ENCODE measurements at places on chromosomes 1 and 21. TPM values are rescaled to one million over a fixed set of nuclear protein-coding genes. Genes with fewer than 3 reads are reported as not detected.

LPAR3 gene
- total RNA-seq = not detected

OR14A16 gene
- total RNA-seq = not detected

C8A gene
- not detected for total RNA-seq

OLFML3 gene
- total RNA-seq = 0.11 TPM

LCE3E gene
- not detected for total RNA-seq

GJA4 gene
- total RNA-seq = not detected

RGS16 gene
- total RNA-seq = 50.2 TPM

SPRR2E gene
- total RNA-seq = not detected

GJB5 gene
- total RNA-seq = not detected

TCHH gene
- 0.02 TPM for total RNA-seq

OR2AK2 gene
- not detected for total RNA-seq

BSND gene
- not detected for total RNA-seq

IPP gene
- 15.6 TPM for total RNA-seq

KLHDC7A gene
- not detected for total RNA-seq

RGS1 gene
- 4.2 TPM for total RNA-seq

BEST4 gene
- 0.91 TPM for total RNA-seq

WNT2B gene
- 0.16 TPM for total RNA-seq

RIMS3 gene
- total RNA-seq = 2.9 TPM

DYNLT5 gene
- total RNA-seq = not detected

CASQ1 gene
- 0.30 TPM for total RNA-seq

DCDC2B gene
- not detected for total RNA-seq

MCOLN2 gene
- 142 TPM for total RNA-seq

ITLN2 gene
- total RNA-seq = not detected

KIF17 gene
- 0.09 TPM for total RNA-seq

TDRD10 gene
- total RNA-seq = not detected

CRP gene
- total RNA-seq = not detected

PROK1 gene
- total RNA-seq = not detected

KLHL20 gene
- total RNA-seq = 15.4 TPM

LCE2B gene
- not detected for total RNA-seq

OR6K2 gene
- not detected for total RNA-seq

PDPN gene
- not detected for total RNA-seq

RASAL2 gene
- 0.37 TPM for total RNA-seq

SHISA4 gene
- 0.41 TPM for total RNA-seq
